ENCODE measurements at places on chromosomes 1 and 21. TPM values are rescaled to one million over a fixed set of nuclear protein-coding genes. Genes with fewer than 3 reads are reported as not detected.
A peak's percentile ranks its signal among the peaks of the same experiment; 100 is the strongest.

GRCh38 chr1:81330521-81330920 is 470.2 kb upstream of the ADGRL2 start:
- no peak for DNase-seq

DNA sequence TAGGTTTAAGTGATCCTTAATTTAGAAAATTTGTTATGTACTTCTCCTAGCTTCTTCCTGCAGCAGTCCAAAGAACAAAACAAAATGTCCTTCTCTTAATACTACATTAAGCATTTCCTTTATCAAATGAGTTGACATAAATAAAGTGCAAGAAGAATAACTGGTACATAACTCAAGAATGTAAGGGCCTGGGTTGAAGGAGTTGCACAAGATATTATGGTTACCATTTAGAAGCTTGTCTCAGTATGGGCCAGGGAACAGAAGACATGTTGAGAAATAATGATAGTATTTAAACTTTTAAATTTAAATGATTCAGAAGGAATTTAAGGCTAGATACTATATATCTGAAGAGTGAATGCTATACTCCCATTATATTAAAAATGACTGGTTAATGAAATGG is 23.5 kb downstream of the SUCO start:
- DNase-seq: no peak

DNA sequence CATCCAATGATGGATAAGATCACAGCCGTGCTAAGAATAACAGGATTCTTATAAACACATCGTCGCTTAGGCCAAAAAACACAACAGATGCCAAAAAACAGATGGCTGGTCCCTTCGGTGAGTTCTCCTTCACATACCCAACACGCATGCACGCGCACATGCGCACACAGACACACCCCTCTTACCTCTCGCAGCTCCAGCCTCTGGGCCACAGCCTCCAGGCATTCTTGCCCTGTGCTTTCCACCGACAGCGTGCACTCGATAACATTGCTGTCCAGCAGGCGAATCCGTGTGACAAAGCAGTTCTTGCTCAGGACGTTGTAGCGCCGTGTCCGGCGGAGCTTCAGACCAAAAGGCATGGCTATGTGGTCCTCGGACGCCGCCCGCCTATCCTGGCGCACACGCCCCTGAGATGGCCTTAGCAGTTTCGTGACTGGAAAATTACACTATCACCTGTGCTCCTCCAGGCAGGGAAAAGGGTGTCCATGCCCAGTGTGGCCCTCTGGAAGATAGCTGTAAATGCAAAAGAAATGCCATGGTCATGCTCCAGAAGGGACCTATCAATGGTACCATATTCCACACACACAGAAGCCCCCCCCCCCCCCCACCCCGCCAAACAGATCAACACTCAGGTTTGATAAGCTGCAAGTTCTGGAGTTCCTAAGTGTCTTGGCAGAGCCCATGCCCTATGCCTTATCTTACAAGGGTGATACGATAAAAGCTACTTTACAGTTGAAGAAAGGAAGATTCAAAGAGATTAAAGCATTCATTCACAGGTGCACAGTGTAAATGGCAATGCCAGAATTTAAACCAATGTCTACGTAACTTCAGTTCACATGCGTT is 86.7 kb downstream of the PTPN14 start:
- DNase-seq: no peak

DNA sequence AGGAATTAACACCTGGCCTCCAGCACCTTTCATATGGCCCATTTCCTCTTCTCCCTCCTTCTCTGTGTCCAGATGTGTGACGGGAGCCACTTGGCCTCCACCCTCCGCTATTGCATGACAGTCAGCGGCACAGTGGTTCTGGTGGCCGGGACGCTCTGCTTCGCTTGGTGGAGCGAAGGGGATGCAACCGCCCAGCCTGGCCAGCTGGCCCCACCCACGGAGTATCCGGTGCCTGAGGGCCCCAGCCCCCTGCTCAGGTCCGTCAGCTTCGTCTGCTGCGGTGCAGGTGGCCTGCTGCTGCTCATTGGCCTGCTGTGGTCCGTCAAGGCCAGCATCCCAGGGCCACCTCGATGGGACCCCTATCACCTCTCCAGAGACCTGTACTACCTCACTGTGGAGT is 5.6 kb downstream of the TMEM61 start:
- no peak for DNase-seq

GRCh38 chr1:169590932-169591331 is 4.7 kb upstream of the F5 start:
- DNase-seq: no peak

- no peak for DNase-seq
These were observed 5.0 kb upstream of the TNFRSF8 start for GRCh38 chr1:12057940-12058687.

DNA sequence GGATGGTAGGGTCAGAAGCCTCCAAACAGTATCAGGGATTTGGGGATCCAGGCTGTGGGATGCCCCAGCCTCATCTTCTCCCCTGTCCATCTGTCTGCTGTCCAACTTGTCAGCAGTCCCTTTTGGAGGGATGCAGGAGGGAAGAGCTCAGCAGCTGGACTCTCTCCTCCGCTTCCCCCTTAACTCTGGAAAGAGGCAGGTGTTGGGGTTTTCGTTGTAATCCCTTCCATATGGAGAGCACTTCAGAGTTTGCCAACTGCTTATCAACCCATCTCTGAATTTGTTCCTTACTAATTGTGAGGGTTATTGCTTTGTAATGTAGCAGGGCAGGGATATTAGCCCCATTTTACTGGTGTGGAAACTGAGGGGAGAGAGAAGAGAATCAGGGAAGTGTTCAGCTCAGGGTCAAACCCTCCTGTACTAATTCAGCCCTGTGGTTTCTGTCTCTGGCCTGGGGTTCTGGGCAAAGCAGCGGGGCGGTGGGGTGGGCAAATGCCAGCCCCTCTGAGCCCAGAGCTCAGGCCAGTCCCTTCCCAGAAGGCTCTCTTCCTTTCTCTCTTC is 3.2 kb downstream of the CITED4 start:
- DNase-seq: no peak

- DNase-seq: no peak
These were observed 897 bp downstream of the EPHX4 start for GRCh38 chr1:92030656-92031107.

DNA sequence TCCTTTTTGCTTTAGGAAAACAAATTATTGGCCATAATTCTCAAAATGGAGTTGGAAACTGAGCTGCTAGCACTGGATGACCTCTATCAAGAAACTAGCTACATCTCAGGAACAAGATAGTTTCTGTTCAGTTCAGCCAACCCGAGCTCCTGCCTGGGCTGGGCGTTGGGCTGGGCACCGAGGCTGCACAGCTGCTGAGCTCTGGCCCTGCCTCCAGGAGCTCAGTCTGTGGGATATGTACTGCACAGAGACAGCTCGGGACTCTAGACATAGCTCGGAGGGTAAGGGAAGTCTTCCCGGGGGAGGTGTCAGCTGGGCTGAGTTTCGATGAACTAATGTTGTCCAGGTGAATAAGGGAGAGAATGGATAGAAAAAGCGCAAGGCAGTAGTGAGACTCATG is 24.5 kb upstream of the SLC1A7 start:
- DNase-seq: no peak

DNA sequence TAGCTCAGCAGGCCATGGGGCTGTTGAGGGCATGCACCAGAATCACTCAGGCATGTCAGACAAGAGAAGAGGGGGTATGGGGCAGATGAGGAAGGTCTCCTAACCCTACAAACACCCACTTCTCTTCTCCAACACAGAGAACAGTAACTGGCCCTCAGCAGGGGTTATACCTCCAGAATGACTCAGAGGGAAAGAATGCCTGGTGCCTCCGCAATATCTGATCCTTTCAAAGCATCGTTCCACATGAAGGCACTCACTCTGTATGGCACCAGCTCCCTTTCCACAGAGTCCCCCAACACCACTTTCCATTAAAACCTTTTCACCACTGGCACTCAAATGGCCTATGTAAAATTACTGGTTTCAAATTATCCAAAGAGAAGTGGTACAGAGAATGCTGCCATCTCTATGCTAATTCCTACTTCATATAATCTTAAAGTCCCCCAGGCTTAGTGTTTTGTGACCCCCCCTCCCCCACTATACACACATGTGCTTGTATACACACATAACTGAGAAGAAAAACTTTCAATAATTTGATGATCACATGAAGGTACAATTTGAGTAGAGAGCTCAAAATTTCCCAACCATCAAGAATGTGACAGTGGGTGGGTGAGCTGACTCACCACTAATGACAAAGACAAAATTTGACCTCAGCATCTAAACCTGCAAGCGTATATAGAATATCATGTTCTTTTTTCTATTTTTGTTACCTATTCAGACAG is 91.5 kb downstream of the SIPA1L2 start:
- no peak for DNase-seq

DNA sequence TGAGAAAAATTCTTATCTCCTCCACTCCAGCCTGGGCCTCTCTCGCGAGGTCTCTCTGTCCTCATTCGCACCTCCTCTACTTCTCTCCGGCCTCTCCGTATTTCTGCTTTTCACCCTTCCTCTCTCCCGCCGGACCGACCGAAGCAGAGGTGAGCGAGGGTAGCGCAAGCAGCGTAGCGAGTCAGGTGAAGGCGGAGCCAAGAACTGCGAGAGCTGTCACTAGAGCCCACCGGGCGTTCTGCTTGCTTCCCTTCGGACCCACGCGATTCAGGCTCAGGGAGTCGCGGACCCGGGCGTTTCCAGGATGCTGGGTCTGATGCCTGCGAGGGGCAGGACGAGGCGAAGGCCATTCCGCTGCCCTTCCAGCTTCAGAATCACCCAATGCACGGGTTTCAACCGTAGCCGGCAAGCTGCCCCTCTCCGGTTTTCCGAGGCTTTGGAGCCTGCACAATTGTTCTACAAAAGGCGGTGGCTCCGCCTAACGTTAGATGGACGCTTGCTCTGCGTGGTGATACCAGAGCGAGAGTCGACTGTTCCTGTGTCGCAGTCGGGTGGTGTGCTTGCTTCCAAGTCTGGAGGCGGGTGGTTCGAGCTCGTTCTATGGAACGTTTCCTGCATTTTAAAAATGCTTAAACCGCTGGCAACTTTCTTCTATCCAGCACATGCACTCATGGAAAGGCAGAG is 310.2 kb downstream of the FAM72C start:
- no peak for DNase-seq

- DNase-seq: peak; percentile 12
These were observed 29.6 kb downstream of the ZNF691 start for GRCh38 chr1:42876009-42876408.

DNA sequence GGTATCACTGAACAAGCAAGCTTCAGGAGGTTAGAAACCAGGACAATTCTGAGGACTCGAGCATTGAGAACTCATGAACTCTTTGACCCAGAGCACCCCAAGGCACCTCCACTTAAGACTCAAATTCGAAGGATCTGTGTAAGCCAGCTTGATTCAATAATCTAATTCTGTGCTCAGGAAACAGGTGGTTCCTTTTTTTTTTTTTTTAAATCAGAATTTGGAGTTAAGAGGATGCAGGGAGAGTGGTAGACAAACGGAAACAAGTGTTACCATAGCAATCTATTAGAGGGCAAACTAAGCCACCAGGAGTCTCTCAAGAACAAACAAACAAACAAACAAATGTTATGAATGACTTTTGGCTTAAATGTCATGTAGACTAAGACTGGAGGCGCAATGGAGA is 53.8 kb upstream of the DPH5 start:
- no peak for DNase-seq

GRCh38 chr1:226548256-226549093 is at the start of gene STUM:
STUM (plus strand) TSS chr1:226548764; CDS start chr1:226548905, 141 bp downstream.
- no peak for DNase-seq

DNA sequence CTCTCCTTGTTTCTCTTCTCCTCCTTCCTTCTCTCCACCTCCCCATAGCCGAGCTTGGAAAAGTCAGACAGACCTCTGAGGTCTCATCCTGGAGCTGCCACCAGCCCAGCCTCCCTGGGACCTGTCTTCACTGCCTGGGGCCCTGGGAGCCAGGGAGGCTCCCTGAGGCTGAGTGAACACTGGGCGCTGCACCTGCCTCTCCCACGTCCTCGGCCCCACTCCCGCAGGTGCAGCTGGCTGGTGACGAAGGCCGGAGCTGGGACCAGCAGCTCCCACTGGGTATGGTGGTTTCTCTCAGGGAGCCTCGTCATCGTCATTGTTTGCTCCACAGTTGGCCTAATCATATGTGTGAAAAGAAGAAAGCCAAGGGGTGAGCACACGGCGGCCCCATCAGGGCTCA is 5.3 kb downstream of the TNFRSF14 start:
- no peak for DNase-seq

GRCh38 chr1:186188736-186189135 is 186.3 kb downstream of the TPR start:
- DNase-seq: no peak

DNA sequence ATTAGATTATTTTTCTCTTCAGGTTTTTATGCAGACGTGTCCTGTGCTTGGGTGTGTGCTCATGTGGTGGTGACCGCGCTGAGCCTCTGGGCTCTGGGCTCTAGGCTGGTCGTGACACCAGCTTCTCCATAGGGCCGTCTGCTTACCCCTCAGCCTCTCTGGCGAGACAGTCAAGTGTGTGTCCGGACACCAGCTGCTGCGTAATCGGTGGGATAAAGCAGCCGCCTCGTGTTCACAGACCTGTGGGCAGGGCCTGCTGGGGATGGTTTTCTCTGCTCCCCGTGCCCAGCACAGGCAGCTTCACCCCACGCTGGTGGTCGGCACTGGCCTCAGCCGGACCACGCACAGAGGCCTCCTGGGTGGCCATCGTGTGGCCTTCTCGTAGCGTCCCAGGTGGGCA is 33.6 kb upstream of the DIP2A start:
- no peak for DNase-seq

- no peak for DNase-seq
These were observed 35.5 kb downstream of the COQ8A start for GRCh38 chr1:226975259-226976250.

DNA sequence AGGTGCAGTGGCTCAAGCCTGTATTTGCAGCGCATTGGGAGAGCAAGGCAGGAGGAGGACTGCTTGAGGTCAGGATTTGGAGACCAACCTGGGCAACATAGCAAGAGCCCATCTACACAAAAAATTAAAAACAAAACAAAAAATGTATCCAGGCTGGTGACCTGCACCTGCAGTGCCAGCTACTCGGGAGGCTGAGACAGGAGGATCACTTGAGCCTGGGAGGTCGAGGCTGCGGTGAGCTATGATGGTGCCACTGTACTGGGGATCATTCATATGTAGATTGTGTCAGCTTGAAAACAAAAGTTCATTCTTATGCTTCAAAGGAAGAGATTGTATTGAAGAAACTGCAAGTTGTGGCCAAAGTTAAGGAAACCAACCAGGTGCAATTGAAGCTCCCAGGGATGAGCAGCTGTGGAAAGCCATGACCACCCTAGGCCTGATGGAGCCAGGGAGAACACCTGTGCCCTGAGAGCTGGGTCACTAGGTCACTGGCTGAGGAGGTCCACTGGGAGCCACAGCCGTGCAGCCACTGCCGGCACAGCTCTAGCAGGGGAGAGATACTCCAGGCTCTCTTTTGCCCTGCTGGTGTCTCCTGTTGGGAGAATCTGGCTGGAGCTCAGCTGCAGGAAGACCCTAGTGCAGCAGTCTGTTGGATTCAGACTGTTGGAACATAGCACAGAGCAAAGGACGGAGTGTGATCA is 13.3 kb upstream of the BRWD1 start:
- DNase-seq: no peak

- DNase-seq: no peak
These were observed 3.3 kb downstream of the LURAP1 start for GRCh38 chr1:46206399-46206798.

Gene KIAA0040
- total RNA-seq: 86.6 TPM

Gene SPEN
- total RNA-seq: 26.8 TPM

Gene NTMT2
- not detected for total RNA-seq

Gene PPFIA4
- not detected for total RNA-seq

Gene ANXA9
- total RNA-seq: 0.19 TPM

Gene ESRRG
- total RNA-seq: not detected
